NCI-H2029 (cell line): ENCODE measurements at places on chromosomes 5 and 9.

DNA sequence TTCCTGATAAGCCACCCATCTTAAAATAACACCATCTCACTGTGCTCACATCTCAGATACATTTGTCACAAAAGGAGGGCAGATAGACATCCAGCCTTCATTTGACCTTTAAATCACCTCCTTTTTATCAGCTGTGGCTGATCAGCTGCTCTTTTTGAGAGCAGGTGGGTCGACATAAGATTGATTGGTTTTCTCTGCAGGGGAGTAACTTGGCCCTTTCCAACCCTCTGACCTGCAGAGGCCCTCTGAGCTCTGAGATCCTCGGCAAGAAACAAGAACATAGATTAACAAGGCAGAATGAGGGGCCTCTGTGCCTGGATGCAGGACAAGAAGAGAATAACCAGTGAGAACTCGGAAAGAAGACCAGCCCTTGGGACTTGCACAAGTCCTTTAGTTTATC is 33.5 kb upstream of the GLRA1 start:
- DNase-seq = no peak

GRCh38 chr9:130782886-130783530 is 52.0 kb upstream of the ABL1 start:
- no peak for DNase-seq

DNA sequence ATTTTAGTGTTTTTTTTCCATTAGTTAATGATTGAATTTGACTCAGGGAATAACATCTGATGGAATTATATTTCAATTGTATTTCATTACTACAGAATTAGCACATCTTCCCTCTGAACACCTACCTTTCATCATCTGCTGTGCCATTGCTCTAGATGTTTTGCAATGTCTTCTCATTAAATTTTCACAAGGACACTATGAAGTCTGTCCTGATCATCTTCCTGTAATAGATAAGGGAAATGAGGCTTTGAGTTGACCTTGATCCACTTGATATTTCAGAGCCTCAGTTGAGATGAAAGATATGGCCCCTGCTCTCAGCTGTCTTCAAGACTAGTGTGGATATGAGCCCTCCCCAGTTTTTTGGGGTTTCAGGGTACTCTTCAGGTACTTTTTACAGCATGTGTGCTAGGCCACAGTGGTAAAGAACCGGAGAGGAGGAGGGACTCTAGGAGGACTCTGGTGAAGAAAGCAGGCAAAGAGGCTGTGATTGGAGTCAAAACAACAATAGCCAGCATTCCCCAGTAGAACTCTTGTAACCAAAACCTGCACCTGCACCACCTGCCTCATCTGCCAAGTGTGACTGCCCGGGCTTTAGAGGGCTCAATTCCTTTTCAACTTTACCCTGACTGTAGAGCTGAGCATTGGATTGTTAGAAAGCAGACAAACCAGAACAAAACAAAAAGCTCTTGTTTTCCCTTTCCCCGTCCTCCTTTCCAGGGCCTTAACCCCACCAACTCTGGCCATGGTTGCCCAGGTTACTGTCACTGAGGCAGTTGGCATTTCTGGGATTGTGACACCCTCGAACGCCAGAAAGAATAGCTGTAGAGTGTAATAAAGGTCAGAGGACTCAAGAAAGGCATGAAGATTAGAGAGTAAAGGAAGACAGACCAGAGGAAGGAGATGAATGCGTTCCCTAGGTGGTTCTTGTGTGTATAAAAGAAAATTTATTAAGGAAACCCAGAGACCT is 56.3 kb downstream of the ERAP1 start:
- DNase-seq = no peak

GRCh38 chr5:137393196-137393993 is 105.7 kb downstream of the SPOCK1 start:
- no peak for DNase-seq

DNA sequence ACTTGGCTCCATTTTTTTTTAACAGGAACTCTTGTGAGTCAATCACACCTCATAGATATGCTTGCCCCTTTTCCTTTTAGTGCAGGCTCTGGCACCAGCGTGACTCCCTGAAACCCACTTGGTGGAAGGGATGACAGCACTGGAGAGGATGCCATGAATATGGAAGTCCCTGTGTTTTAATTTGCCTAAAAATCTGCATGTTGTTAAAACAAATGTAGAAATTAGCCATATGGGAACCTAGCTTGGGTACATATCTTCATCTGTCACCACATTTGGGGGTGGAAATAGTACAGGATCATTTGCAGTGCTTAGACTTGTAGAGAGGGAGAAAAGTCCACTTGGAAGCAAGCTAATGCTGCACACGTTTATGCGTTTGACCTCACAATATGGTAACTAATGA is 179.0 kb downstream of the EBF1 start:
- no peak for DNase-seq
